A549 treated with CpdA at 1 μM for 4 hours (cell line): ENCODE measurements at places on chromosomes 2 and 18. TPM values are rescaled to one million over a fixed set of nuclear protein-coding genes. Genes with fewer than 3 reads are reported as not detected.

Gene SIGLEC15
- 0.08 to 0.09 TPM (median 0.09 TPM) in 4 of 5 replicates, not detected in the other for total RNA-seq

Gene TUBA3E
- not detected in 5 replicates for total RNA-seq

Gene DNAJC5G
- total RNA-seq: not detected in 5 replicates

Gene STARD6
- total RNA-seq: 0.22 TPM in 1 of 5 replicates, not detected in the others

Gene SLC66A2
- 10.8 to 19.3 TPM (median 16.4 TPM) in 5 replicates for total RNA-seq

Gene COPS8
- total RNA-seq: 79.1 to 102 TPM (median 82.8 TPM) in 5 replicates

Gene EIF2B4
- total RNA-seq: 56.2 to 66.4 TPM (median 65.0 TPM) in 5 replicates

Gene NYAP2
- 0.02 TPM in 1 of 5 replicates, not detected in the others for total RNA-seq

Gene CAPN13
- 0.10 to 0.15 TPM in 2 of 5 replicates, not detected in the others for total RNA-seq

Gene CDH19
- 0.98 to 2.3 TPM (median 1.5 TPM) in 5 replicates for total RNA-seq

Gene ERFE
- total RNA-seq: 6.3 to 8.2 TPM (median 6.9 TPM) in 5 replicates

Gene GRHL1
- 0.77 to 1.6 TPM (median 0.81 TPM) in 5 replicates for total RNA-seq

Gene PDE1A
- 0.08 to 0.26 TPM (median 0.16 TPM) in 4 of 5 replicates, not detected in the other for total RNA-seq

Gene POMC
- not detected in 5 replicates for total RNA-seq

Gene SLC19A3
- 2.5 to 3.6 TPM (median 2.8 TPM) in 5 replicates for total RNA-seq

Gene CFC1
- not detected in 5 replicates for total RNA-seq

Gene GPR45
- not detected in 5 replicates for total RNA-seq

Gene C1QL2
- 0.09 to 0.18 TPM (median 0.11 TPM) in 4 of 5 replicates, not detected in the other for total RNA-seq

Gene CNGA3
- not detected in 5 replicates for total RNA-seq

Gene TMEM163
- 0.07 to 0.12 TPM (median 0.07 TPM) in 3 of 5 replicates, not detected in the others for total RNA-seq

Gene RND3
- 55.5 to 72.2 TPM (median 58.5 TPM) in 5 replicates for total RNA-seq

Gene GAREM2
- 7.5 to 9.7 TPM (median 7.6 TPM) in 5 replicates for total RNA-seq

Gene SCYGR4
- total RNA-seq: 0.09 TPM in 1 of 5 replicates, not detected in the others

Gene ANKRD29
- total RNA-seq: 11.8 to 15.5 TPM (median 13.5 TPM) in 5 replicates

Gene GPR55
- total RNA-seq: 0.01 TPM in 1 of 5 replicates, not detected in the others

Gene SFT2D3
- 4.1 to 6.2 TPM (median 5.7 TPM) in 5 replicates for total RNA-seq

Gene UGT1A9
- total RNA-seq: 4.0 to 6.7 TPM (median 4.7 TPM) in 5 replicates

Gene MYO3B
- not detected in 5 replicates for total RNA-seq

Gene CD28
- not detected in 5 replicates for total RNA-seq

Gene GALNT5
- 2.8 to 3.1 TPM (median 2.8 TPM) in 5 replicates for total RNA-seq

Gene CHST9
- total RNA-seq: not detected in 5 replicates

Gene ARHGEF4
- 6.3 to 8.0 TPM (median 7.5 TPM) in 5 replicates for total RNA-seq

Gene HOXD8
- total RNA-seq: 4.5 to 6.6 TPM (median 5.4 TPM) in 5 replicates

Gene KLHL30
- total RNA-seq: 0.05 to 0.19 TPM (median 0.07 TPM) in 5 replicates

Gene STPG4
- 0.12 TPM in 1 of 5 replicates, not detected in the others for total RNA-seq

Gene LRRTM1
- total RNA-seq: not detected in 5 replicates

Gene SLC16A14
- 0.83 to 1.5 TPM (median 1.2 TPM) in 5 replicates for total RNA-seq

Gene IGFBP5
- 0.21 to 0.31 TPM (median 0.30 TPM) in 5 replicates for total RNA-seq

Gene ZAP70
- 0.06 TPM in 1 of 5 replicates, not detected in the others for total RNA-seq

Gene C2orf78
- not detected in 5 replicates for total RNA-seq

Gene ALK
- total RNA-seq: 0.06 TPM in 1 of 5 replicates, not detected in the others

Gene RAB10
- 287 to 392 TPM (median 326 TPM) in 5 replicates for total RNA-seq

Gene IL1RL1
- 0.72 to 1.9 TPM (median 1.3 TPM) in 5 replicates for total RNA-seq

Gene NT5C1B
- not detected in 5 replicates for total RNA-seq
